ENCODE measurements at places on chromosomes 12 and 14.

GRCh38 chr12:49493900-49494299 is 44.9 kb upstream of the KCNH3 start:
- no peak for DNase-seq

DNA sequence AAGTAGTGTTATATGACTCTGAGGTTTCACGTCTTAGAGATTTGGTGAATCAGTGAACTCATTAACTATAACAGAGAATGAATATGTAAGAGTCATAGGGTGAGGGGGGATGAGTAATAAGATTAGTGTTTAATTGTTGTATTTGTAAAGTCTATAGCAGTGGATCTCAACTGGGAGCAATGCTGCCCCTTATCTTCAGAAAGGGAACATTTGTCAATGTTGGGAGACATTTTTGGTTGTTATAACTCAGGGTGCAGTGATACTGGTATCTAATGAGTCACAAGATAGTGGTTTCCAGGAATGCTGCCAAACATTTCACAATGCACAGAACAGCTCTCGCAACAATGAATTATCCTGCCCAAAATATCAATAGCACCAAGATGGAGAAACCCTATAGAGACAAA is 1193.7 kb downstream of the GALC start:
- DNase-seq, result no peak

DNA sequence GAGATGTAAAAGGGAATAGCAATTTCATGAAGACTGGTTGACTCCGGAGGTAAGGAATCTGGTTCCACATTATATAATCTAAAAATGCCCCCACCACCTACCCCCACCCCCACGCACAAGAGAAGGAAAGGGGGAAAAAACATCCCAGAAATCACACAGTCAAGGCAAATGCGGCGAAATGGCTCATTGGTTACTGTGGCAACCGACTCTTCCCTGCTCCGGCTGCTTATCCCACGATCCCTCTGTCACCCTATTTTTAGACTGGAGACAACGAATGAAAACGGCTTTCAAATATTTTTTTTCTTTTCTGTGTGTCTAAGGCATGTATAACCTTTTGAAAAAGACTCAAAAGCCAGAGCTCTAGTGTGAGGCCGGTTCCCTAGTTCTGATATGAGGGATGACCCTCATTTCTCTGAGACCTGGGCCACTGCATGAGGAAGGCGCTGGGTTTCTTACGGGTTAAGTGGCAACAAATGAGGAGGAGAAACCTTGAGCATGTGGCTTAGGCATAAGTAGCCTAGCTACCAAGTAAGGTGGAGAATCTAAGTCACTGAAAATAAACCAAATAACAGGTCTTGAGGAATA is 148.3 kb upstream of the GRIN2B start:
- no peak for DNase-seq

DNA sequence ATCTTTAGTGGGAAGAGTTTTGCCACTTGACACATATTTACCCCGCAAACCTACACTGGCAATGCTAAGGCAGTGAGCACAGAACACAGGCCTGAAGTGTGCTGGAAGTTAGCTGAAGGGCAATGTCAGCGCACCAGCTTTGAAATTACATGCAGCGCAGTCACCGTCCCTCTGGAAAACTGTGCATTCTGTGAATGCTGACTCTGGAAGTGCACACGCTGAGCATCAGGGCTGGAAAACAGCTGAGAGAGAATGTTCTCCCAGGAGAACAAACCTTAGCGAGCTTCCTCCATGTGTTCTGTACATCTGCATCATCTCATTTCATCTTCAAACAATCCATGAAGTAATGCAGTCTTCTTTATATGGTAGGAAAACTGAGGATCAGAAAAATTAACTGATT is 448.2 kb downstream of the NRXN3 start:
- DNase-seq, result no peak

DNA sequence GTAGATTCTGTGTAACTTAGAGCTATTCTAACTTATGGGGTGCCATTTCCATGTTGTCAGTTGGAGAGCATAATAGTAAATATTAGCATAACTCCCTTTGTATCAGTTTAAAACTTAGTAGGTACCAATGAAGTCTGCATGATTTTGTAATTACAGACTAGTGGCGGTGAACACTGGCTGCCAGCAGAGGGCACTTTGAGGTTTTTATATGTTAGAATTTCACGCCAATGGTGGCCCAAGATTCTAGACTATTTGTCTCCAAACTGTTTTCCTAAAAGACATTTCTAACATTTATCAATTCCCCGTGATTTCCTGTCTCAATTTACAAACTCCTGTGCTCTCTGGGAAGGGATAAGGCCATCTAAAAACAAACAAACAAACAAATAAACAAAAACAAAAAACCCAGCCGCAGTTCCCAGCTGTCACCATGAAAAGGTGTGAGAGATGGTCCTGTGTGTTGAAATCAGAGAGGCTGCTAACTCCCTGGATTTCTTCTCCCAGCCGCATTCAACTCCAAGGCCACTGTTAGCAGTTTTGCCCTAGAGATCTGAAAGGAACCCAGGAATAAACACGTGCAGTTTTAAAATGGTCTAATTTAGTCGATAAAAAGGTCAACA is 57.6 kb downstream of the BRMS1L start:
- no peak for DNase-seq

GRCh38 chr12:131793243-131794022 is 34.8 kb upstream of the MMP17 start:
- no peak for DNase-seq

- no peak for DNase-seq
Observed at GRCh38 chr14:96405677-96406076, 13.7 kb downstream of the AK7 start.

DNA sequence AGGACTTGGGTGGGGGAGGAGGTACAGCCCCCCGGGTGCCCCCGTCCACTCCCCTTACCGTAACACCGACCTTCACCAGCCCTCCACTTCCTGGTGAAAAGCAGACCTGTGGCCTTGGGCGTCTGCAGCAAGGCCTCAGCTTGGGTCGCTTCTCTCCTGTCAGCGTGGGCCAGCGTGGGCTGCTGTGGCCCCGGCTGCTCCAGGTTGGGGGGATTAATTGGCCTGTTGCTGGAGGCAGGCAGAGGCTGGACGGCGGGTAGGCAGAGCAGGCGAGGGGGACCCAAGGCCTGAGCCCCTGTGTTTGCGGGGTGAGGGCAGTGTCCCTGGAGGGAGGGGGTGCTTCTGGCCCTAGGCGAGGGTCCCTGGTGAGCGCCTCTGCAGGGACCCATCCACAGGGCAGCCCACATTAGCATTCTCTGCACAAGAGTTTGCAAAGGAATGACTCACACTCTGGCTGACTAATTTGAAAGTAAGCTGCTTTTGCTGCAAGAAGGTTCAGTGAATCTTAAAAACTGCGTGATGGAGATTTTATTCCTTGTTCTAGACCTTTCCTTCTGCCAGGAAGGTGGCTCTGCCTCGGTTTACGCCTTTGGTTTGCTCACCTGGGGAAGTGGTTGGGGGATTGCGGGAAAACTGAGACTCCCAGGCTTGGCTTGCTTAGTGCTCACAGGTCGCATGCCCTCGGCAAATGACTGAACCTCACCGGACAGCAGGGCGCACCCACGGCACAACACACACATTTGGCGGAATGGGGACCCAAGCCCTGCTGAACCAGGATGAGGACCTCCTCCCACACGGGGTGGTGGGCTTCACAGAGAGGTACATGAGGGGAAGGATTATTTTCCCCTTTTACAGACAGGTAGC is 37.9 kb upstream of the DLK1 start:
- DNase-seq, result no peak

- no peak for DNase-seq
Observed at GRCh38 chr12:45279931-45280830, 64.3 kb downstream of the ANO6 start.

DNA sequence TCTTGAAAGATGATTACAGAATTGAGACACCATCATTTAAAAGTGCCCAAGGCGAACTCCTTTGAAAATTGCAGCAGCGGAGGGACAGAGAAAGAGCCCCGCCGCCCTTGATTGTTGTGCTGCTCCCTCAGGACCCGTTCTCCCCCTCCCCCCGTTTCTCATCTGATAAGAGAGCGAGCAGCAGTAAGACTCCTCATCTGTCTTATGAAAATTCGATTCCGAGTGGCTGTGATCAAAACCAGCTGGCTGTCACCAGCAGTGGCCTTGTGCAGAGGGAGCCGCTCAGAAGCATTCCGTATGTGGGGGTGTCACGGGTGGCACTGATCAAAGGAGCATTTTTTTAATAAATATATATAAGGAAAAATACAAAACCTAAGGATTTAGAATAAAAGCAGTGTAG is 78.0 kb upstream of the GPATCH2L start:
- no peak for DNase-seq

DNA sequence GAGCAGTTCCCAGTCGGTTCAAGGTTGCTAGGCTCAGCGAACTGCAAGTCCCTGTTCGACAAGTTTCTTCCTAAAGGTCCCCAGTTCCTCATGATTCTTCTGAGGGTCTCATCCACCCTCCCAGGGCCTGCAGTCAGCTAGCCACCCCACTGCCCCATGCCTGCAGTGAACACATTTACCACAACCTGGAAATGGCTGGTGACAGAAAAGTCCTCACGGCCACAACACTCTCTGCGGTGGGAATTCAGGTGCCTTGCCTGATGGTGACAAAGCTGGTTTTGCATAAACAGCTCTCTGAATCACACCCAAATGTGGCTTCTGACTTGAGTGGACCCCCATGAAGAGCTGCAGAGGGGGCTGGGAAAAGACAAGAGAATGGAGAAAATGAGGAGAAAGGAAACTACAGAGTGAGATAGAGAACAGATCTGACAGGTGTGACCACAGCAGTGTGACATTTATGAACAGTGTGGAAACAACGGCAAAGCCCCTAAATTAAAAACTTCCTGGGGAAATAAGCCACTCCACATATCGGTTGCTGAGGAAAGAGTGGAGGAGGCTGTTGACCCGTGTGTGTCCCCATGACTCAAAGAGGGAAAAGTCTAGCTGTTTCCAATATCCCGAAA is 1.3 kb upstream of the CD27 start:
- no peak for DNase-seq

DNA sequence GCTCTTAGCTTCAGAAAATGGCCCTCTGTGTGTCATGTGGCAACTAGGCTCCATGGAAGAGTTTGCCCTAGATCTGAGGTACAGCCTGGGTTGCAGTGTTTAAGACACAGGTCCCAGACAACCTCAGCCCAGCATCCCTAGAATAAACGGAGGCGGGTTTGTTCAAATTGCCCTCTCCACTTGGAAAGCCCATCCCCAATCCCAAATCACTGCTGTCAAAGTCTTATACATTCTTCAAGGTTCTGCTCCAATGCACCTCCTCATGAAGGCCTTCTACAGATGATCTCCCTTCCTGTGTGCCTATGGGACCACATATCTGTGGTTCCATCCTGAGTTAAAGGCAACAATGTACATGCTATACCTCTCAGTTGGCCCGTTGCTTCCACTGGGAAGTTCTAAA is 289.8 kb downstream of the DPF3 start:
- no peak for DNase-seq

GRCh38 chr14:88463318-88463717 is 77.9 kb downstream of the SPATA7 start:
- DNase-seq, result no peak

GRCh38 chr14:84864548-84865271 is 665.2 kb upstream of the FLRT2 start:
- DNase-seq, result no peak

- DNase-seq, result no peak
Observed at GRCh38 chr14:65237941-65238340, 135.6 kb upstream of the MAX start.

DNA sequence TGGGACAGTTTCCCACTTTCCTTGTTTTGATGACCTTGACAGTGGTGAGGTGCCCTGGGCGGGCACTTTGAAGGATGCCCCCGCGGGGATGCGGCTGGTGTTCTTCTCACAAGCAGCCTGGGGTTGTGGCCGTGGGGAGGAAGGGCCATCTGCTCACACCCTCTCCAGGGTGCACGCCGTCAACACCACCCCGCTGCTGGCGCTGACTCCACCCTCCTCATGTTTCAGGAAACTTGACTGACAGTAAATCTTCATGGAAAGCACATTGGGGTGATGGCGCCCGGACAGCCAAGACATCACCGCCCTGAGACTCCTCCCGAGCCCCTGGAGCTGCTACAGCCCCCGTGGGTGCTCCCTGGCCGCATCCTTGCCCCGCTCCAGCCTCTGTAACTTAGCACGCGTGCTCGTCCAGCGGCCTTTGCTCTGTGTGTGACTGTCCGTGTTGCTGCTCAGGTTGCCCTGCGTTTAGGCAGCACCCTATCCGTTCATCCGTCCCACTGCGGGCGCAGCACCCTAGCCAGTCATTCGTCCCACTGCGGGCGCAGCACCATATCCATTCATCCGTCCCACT is 150.2 kb upstream of the C14orf180 start:
- no peak for DNase-seq
